ENCODE measurements at places on chromosomes 1 and 21.

DNA sequence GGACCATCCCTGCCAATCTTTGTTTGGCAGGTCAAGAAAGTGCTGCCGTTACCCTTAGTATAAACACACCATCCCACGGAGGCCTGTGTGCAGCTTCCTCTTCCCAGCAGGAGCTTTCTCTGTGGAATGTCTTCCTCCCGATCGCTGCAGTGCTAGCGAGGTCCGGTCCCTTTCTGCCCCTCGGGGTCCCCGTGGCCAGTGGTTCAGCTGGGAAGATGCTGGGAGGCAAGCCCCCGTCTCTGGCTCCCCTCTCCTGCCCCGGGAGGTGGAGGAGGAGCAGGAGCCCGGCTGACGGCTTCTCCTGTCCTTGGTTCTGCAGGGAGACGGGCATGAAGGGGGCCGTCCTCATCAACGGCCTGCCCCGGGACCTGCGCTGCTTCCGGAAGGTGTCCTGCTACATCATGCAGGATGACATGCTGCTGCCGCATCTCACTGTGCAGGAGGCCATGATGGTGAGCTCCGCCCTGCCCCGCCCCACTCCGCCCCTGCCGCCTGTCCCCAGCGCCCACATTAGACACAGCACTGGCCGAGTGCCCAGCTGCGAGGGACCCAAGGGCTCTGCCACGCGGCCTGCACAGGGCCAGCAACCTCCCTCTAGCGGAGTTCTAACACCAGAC lies 42.1 kb downstream of the TFF3 start:
- H3K4me3 ChIP-seq = no peak overlapping the region
- H3K27ac ChIP-seq = no peak overlapping the region
- peaks cover 8% of the 10 kb centered on the region for H3K4me1 ChIP-seq

GRCh38 chr1:192609110-192610079 lies 26.6 kb upstream of the RGS13 start:
- peak; percentile 75 for DNase-seq
- H3K4me1 ChIP-seq = peaks cover 17% of the 10 kb centered on the region
- peak overlapping the region; percentile 45 for H3K4me3 ChIP-seq
- H3K27ac ChIP-seq = peak overlapping the region; percentile 61
- no peaks in the 10 kb centered on the region for H3K36me3 ChIP-seq

- DNase-seq = no peak
- no peak overlapping the region for H3K4me3 ChIP-seq
- H3K27ac ChIP-seq = no peak overlapping the region
- H3K27me3 ChIP-seq = no peaks in the 10 kb centered on the region
- H3K36me3 ChIP-seq = no peaks in the 10 kb centered on the region
Measured at GRCh38 chr1:31870086-31870736, 54.4 kb upstream of the SPOCD1 start.

DNA sequence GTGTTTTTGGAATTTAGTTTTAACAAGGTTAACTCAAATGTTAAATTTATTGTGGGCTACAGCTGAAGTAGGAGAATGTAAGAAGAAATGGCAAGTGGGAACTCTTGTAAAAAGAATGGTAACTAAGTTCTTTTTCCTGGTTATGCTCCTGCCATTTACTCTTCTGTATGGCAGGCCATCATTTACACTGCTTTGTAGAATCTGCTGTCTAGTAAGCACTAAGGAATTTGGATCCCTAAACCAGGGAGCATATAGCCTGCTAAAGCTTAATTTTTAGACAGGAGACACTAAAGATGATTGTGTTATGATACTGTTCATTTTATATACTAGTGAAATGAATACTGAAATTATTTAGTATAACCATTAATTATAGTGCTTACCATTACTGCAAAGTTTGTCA lies 85.3 kb downstream of the CAMTA1 start:
- peaks cover 20% of the 10 kb centered on the region for H3K36me3 ChIP-seq
- DNase-seq = no peak
- no peak overlapping the region for H3K27ac ChIP-seq

DNA sequence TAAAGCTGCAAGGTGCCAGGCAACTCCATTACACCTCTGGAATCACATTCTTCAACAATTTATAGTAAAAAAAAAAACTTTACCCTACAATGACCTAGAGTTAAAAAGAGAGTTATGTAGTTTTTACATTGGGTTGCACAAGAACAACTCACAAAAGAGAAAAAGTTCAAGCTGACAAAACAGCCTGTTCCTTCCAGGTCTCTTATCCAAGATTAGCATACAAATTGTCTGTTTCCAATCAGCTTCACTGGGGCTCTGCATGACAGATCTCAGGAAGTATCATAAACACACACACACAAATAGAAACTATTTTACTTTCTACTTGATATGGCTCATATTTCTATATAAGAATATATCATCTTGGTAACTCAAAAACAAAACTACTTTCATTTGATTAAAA lies 154.6 kb downstream of the PCNX2 start:
- H3K4me3 ChIP-seq = no peak overlapping the region
- peaks cover 7% of the 10 kb centered on the region for H3K4me1 ChIP-seq
- H3K36me3 ChIP-seq = peaks cover 6% of the 10 kb centered on the region
- H3K27ac ChIP-seq = no peak overlapping the region
- no peak for DNase-seq

DNA sequence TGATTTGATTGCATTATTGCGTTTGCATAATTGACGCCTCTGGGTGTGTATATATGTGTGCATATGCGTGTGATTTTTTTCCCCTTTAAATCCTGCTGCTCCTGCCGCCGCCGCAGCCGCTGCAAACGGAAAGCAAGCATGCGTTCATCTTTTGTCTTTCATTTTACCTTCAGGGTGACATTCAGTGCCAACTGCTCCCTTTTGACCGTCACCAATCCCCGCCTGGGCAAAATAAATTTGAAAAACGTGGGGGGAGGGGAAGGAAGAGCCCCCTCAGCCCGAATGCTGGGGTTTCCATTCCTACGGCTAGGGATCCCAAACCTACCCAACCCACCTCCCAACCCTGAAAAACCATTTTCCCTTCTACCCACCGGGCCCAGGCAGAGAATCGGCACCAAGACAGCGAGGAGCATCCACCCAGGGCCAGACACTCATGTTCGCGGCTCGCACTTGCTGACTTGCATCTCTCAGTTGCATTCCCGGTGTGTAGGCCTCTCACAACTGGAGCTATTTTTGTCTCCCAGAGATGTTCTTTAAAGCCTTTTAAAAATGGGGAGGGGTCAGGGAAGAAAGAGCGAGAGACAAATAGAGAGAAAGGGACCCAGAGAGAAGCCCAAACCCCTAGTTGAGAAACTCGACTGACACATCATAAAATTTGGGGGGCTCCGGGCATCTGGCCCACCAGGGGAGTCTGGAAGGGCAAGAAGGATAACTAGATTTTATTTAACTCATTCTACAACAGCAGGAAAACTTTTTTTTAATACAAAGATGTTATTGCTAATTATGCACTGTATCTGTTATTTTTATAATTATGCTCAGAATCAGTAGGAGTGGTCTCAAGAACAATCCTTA lies 367.1 kb upstream of the ESRRG start:
- H3K27me3 ChIP-seq = peaks cover 44% of the 10 kb centered on the region
- H3K36me3 ChIP-seq = no peaks in the 10 kb centered on the region
- no peak overlapping the region for H3K4me3 ChIP-seq
- H3K4me1 ChIP-seq = no peaks in the 10 kb centered on the region

DNA sequence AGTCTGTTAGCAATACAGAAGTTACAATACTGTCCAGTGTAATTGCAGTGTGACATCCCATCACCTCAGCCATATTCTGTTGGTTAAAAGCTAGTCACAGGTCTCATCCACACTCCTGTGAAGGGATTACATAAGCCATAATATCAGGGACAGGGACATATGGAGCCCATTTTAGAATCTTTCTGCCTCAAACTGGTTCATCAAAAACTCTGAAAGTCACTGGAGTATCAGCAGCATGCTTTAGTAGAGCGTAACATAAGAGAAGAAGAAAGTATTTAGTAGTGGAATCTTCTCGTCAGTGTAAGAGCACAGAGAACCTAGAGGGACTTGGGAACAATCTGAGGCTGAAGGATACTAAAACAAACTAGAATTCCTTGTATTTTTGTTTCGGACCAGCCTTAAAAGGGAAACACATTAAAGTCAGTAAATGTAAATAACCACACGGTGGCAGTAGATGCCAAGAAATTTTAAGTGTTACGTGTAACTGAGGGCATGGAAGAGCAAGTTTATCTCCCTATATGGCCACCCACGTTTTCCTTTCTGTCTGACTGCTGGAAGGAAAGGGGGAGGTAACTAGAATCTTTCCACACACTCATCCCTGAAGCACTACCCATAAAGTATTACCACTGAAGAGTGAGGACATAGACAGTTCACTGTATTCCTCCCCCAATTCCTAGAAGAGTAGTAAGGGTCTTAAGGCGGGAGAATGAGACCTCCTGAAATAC lies 41.6 kb upstream of the AGL start:
- no peaks in the 10 kb centered on the region for H3K4me1 ChIP-seq
- no peak overlapping the region for H3K27ac ChIP-seq
- no peak overlapping the region for H3K4me3 ChIP-seq
- H3K36me3 ChIP-seq = no peaks in the 10 kb centered on the region
- H3K27me3 ChIP-seq = peaks cover 17% of the 10 kb centered on the region

- no peaks in the 10 kb centered on the region for H3K4me1 ChIP-seq
- H3K36me3 ChIP-seq = peaks cover 4% of the 10 kb centered on the region
- H3K4me3 ChIP-seq = no peak overlapping the region
- no peak for DNase-seq
- no peak overlapping the region for H3K27ac ChIP-seq
- no peaks in the 10 kb centered on the region for H3K27me3 ChIP-seq
Measured at GRCh38 chr1:46043458-46044017, 88.9 kb downstream of the PIK3R3 start.

GRCh38 chr1:162919034-162919433 lies 58.1 kb upstream of the CCDC190 start:
- H3K27ac ChIP-seq = no peak overlapping the region
- no peak overlapping the region for H3K4me3 ChIP-seq
- DNase-seq = no peak

GRCh38 chr1:50453266-50453665 lies 30.0 kb upstream of the DMRTA2 start:
- H3K36me3 ChIP-seq = peaks cover 11% of the 10 kb centered on the region
- no peak overlapping the region for H3K27ac ChIP-seq
- no peak overlapping the region for H3K4me3 ChIP-seq
- no peaks in the 10 kb centered on the region for H3K27me3 ChIP-seq
- peaks cover 16% of the 10 kb centered on the region for H3K4me1 ChIP-seq

- no peaks in the 10 kb centered on the region for H3K4me1 ChIP-seq
Measured at GRCh38 chr1:168845140-168845539, 116.1 kb upstream of the DPT start.

- no peaks in the 10 kb centered on the region for H3K36me3 ChIP-seq
- peaks cover 18% of the 10 kb centered on the region for H3K27me3 ChIP-seq
- H3K4me3 ChIP-seq = no peak overlapping the region
- DNase-seq = no peak
- H3K27ac ChIP-seq = no peak overlapping the region
Measured at GRCh38 chr1:87812871-87813577, 484.3 kb downstream of the LMO4 start.

All from effector memory CD8-positive, alpha-beta T cell (primary cell).